Activated CD4-positive, CD25-positive, alpha-beta regulatory T cell treated with anti-CD3 and anti-CD28 coated beads, Interleukin-2, amount 50 U/mL, for 72 hours (primary cell): ENCODE measurements at places on chromosomes 12 and 14.

GRCh38 chr12:109696485-109697269, 16.9 kb upstream of the FAM222A start:
- no peak for DNase-seq

DNA sequence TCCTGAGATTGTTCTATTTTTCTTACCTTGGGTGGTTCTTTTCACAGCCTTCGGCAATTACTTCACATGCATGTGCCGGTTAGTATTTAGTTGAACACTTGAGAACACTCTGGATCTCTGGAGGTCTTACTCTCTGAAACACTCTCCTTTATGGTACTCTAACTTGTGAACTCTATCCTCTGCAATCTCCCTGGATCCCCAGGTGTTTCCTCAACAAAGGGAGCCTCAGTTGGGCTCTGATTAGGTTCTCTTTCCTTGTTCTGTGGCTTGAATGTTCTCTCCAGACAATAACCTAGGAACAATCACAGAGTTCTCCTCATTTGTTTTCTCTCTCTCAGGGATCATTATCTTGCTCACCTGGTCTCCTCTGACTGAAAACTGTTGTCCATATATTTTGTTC, 40.5 kb upstream of the ABCD2 start:
- no peak for DNase-seq

DNA sequence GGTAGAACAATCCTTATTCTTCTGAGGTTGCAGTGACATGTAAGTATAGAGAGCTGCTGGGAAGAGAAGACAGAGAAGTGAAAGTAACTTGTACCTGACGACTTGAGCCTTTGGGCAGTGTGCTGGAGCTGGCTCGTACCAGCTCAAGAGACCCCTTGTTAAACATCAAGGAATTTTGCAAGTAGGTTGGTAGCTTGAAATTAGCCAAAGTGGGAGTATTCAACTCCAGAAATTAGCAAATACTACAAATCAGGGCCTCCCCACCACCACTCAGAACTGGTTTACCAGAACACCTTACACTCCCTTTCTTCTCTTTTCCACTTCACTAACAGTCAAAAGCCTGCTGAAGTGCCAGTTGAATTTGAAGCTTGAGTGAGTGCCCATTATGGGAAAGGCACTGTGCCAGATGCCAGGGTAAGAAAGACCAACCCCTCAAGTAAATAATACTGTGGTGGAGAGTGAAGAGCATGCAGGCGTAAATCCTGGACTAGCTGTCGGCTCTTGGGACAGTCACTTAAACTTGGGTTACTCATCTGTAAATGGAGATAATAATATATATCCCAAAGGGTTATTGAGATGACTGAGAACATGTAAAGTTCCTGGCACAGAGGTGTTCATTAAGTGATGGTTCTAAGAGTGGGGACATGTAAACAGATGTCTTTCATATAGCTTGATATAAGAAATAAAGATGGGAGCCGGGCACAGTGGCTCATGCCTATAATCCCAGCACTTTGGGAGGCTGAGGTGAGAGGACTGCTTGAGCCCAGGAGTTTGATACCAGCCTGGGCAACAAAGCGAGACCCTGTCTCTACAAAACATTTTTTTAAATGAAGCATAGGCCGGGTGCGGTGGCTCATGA, 27.0 kb upstream of the EID3 start:
- DNase-seq, result no peak

- no peak for DNase-seq
Measured at GRCh38 chr12:581321-581720, 81.9 kb downstream of the NINJ2 start.

- no peak for DNase-seq
Measured at GRCh38 chr14:100586153-100586402, 1.1 kb downstream of the BEGAIN start.

GRCh38 chr14:50928002-50928635, 16.2 kb downstream of the PYGL start:
- DNase-seq, result no peak

DNA sequence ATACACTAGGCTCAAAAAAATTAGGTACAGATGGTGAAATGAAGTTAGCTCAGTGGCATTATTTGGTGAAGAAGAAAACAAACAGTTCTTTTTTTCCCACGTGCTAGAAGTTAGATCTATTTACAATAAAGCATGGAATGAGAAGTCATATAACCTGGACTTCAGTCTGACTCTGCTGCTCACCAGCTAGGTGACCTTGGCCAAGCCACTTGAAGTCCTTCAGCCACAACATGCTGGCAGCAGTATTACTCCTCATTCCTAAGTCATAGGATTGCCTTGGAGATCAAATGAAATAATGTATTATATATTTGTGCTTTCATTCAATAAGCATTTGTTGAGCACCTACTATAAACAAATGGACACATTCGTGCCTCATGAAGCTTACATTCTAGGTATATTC, 45.2 kb downstream of the PTHLH start:
- no peak for DNase-seq

- DNase-seq, result no peak
Measured at GRCh38 chr12:125797421-125798175, 732.4 kb downstream of the AACS start.

DNA sequence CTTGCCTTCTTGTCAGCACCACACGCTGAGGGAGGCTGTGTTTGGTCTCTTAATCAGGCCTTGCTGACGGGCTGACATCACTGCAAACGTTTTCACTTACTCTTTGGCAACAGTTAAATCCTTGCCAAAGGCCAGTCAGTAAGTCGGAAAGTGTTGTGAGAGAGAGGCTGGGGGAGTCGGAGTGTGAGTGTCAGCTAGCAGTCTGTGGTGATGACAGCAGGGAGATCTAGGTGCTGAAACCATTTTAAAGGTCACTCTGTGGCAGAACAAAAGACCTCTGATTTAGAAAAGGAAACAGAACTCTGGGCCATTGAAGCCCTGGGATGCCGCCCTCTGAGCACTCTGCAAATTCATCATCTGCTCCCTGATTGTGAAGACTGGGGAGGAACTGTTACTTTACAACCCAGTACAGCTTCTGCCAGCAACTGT, 143.5 kb downstream of the PAX9 start:
- no peak for DNase-seq

GRCh38 chr12:108722992-108723766, 8.1 kb downstream of the CORO1C start:
- no peak for DNase-seq

DNA sequence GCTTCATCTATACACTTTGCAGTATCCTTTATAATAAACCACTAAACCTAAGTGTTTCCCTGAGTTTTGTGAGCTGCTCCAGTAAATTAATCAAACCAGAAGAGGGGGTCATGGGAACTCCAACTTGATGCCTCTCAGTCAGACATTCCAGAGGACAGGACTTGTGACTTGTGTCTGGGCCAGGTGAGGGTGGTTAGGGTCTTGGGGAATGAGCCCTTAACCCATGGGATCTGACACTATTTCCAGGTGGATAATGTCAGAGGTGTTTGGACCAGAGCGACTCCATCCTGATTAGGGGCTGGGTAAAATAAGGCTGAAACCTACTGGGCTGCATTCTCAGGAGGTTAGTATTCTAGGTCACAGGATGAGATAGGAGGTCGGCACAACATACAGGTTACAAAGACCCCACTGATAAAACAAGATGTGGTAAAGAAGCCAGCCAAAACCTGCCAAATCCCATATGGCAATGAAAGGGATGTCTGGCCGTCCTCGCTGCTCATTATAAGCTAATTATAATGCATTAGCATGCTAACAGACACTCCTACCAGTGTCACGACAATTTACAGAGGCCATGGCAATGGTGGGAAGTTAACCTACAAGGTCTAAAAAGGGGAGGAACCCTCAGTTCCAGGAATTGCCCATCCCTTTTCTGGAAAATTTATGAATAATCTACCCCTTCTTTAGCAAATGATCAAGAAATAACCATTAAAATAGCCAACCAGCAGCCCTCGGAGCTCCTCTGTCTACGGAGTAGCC, 58.7 kb downstream of the BCAT1 start:
- no peak for DNase-seq

DNA sequence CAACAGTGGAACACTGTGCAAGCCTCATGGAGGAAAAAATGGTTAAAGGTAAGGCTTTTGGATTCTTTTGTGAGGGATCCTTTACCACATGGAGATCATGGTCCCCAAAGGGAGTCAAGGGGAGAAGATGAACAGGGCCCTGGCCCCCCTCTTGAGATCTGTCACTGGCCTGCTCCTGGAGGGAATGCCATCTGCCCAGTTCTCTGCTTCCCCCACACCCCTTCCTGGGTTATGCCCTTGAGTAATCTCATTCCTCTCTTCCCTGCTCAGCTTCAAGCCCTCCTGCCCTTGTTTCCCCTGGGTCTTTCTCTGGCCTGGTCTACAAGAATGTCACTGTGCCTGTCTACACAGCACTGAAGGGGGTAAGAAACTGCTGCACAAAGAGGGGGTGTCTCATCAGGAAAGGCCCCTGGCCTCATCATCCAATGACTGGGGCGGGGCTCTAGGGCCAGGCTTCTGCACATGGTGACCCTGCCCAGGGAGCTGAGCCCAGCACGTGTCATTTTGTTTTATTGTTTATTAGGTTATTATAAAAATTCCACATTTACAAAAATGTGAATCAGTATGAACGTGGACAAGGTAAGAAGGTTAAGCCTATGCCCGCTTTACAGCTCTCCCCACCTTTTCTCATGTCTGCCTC, 30.3 kb downstream of the PIGH start:
- DNase-seq, result no peak

DNA sequence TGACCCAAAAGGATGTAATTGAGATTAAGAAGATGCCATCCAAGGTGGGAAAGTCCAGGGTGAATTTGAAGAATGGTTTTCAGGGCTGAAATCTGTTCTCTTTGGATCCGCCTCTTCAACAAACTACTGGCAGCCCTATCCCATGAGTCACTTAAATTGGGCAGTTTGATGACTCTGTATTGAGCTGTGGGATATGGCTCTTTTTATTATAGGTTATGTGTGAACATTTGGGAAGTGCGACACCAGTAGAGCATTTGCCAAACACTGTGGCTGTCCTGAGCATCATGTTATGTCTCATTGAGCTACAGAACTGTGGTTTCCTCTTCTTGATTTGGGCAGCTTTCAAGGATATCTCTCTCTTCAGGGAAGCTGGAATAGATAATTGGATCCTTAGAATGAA, 22.3 kb downstream of the IFT43 start:
- no peak for DNase-seq

DNA sequence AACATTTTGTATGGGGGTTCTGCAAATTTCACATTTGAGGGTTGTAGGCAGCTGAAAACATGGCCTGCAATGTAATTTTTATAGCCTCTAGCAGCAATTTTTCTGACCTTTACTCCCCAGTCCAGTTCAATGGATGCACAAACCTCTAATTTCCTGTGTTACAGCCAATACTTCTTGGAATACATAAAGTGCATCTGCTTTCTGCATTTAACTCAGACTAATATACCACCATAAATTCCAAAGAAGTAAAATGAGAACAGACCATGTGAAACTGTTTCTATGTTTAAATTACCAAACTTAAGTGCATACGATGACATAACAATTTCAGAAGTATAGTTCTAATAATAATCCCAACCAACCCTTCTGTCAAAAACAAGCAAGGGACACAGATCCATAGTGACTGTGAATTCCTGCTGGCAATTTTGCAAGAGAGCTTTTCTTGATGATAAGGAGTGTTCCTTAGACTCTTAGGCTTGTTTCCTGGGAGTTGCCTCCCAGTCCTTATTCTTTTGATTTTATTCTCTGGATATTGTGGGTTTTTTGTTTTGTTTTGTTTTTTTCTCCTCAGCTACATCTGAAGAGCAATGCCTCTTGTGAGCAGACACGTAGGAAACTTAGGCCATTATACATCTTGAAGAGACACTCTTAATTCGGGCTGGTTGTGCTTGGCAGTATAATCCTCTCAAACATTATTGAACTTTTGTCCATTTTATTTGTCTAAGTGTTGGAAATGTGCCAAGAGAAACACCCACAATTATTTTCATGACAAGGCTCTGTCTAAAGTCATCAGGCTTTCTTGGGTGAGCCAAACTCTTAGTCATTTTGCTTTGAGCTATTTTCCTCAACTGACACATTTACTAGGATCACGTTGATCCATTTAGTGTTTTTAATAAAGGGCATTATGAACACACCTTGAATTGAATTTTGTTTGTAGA, 51.3 kb upstream of the RERGL start:
- DNase-seq, result no peak

GRCh38 chr14:84228702-84229101, 1301.2 kb upstream of the FLRT2 start:
- DNase-seq, result no peak

- DNase-seq, result no peak
Measured at GRCh38 chr14:39875028-39875427, 442.8 kb upstream of the FBXO33 start.

DNA sequence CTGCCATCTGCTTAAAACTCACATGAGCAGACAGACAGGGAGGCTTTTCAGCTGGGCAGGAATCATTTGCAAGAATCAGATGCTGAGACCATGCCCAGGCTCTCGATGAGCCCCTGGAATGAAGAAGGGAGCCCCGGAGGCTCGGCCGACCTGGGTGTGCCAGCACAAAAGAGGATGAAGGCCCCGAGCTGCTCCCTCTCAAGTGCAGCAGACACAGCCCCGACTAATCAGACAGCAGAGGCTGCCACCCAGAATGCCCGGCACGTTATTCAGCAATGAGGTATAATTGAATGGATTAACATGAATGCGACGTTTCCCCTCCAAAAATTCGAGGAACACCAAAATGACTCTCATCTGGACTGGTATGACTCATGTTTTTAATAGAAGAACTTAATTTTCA, 58.9 kb downstream of the BCL11B start:
- no peak for DNase-seq

GRCh38 chr14:51495319-51495718, 156.4 kb upstream of the FRMD6 start:
- DNase-seq, result no peak

DNA sequence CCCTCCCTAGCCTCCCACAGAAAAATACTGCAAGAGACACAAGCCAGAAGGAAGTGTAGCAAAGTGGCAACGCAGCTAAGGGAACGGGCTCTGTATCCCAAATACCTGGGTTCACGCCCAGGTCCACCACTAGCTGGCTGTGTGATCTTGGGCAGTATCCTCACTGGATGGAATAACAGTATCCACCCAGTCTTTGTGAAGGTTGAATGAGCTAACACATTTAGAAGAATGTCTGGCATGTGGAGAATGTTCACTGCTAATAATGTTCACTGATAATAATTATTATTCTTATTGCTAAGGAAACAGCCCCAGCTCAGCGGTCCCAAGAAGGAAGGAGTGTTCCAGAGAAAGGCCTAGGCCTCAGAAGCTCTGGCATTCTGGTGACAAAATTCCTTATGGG, 70.9 kb downstream of the VWF start:
- no peak for DNase-seq

DNA sequence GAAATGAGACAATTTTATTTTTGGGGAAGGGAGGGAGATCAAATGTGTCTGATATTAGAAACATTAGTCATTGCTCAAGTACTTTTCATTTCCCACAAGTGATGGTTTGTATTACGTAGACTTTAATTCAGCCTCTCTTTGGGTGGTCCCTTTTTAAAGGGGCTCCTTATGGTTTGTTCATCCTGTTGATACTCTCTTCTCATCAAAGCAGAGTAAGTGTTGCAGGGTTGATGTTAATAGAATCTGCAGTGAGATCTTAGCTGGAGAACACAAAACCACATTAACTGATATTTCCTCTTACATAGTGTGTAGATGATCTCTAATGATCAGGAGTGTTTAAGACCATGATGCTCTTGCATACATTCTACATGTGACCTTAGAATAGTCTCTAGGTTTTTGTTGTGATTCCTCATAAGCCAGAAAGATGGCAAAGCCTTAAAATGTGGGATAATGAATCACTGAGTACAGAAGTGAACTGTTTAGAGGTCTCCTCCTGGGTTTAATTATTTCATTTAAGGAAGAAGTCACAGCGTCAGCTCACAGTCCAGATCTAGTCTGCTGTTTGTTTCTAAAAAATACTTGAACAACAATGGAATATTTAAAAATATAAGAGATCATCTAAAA, 87.4 kb upstream of the PTPRR start:
- no peak for DNase-seq

- DNase-seq, result no peak
Measured at GRCh38 chr14:105864116-105864515, 337.7 kb downstream of the TMEM121 start.
